ENCODE measurements at places on chromosomes 12 and 14.

DNA sequence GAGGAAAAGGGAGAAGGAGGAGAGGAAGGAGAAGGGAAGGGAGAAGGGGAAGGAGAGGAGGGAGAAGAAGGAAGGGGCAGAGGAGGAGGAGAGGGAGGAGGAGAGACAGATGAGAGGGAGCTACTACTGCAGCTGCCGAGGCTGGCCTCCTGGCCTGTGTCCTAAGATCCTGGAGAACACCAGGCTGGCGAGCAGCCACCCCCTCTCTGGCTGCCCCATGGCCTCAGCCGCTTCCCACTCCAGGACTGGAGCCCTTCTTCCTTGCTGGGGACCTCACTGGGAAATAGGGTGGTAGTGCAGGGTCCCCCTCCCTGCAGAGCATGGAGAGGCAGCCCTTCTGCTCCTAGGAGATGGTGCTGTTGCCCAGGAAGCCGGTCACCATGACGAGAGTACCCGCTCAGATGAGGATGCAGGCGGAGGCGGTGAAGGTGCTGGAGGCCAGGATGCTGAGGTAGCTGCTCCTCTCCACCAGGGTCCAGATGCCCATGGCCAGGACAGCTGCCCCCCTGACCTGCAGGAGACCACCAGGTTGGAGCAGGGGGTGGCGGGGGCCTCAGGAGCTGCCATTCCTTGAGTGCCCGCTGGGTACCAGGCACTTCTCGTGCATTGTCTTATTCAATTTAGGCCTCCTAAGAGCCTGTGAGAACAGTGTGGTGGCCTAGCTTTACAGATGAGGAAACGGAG lies 167.9 kb upstream of the PRMT8 start:
- DNase-seq = no peak

GRCh38 chr12:127115468-127116035 lies 1151.4 kb upstream of the TMEM132C start:
- no peak for DNase-seq

GRCh38 chr12:34392741-34393085 lies 370.4 kb downstream of the ALG10 start:
- DNase-seq = no peak

GRCh38 chr12:92289629-92290349 lies 144.1 kb upstream of the BTG1 start:
- DNase-seq = no peak

DNA sequence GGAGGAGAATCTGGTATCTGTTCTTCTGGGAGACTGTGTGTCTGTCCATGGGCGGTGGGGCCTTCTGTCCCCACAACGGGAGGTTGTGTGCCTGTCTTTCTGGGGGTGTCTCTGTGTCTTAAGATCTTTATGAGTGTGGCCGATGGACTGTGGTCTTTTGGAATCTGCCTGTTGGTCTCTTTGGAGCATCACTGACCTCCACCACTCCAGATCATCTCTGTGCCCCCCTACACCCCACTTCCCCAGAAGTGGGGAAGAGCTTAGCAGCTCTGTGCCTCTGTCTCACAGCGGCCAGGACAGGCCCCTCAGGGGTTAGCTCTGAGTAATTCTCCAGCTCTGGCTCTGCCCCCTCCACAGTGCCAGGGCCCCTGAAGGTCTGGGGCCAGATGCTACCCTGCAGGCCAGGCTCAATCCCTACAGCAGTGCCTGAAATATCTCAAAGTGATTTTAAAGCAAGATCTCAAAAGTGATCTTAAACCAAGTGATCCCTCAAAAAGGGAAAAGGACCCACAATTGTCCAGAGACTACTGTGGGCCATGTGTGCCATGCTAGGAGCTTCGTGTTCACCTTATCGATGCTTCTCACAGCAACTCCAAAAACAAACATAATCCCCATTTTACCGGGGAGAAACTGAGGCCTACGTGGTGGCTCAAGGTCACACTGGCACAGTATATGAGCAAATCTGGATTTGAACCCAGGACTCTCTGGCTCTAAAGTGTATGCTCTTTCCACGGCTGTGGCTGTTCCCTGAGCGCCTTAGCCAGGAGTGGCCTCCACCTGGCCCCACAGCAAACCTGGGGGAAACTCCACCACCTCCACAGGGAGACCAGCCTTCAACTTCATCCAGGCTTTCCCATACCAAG lies 26.0 kb upstream of the KRT78 start:
- no peak for DNase-seq

DNA sequence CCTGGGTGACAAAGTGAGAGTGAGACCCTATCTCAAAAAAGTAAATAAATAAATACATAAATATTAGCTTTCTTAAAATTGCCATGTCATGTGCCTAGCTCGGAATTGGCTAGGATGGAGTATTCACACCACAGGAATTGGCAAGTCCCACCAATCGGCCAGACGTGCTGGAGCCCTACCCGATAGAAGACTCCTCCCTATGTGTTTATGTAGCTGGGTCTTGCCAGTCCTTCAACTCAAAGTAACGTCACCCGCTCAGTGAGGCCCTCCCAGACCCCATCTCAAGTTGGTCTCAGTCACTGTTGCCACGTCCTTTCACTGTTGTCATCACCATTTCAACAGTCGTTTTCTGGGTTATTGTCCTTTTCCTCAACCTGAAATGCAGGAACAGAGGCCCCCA lies 20.2 kb downstream of the VRTN start:
- no peak for DNase-seq

- DNase-seq = no peak
Measured at GRCh38 chr12:32344047-32344446, 55.3 kb upstream of the FGD4 start.

DNA sequence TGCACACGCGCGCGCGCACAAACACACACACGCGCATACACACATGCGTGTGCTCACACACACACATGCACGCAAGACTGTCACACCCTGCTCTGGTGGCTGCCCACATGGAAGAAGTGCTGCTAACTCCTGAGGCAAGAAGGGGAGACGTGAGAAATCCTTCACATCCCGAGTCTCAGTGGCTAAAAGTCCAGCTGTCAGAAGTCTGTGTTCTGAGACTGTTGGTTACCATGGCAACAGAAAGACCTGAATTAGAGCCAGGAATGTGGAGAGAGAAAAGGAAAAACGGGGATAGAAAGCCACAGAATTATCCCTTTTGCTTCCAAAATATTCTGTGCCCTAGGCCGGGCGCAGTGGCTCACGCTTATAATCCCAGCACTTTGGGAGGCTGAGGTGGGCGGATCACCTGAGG lies 71.2 kb downstream of the PPFIBP1 start:
- no peak for DNase-seq

DNA sequence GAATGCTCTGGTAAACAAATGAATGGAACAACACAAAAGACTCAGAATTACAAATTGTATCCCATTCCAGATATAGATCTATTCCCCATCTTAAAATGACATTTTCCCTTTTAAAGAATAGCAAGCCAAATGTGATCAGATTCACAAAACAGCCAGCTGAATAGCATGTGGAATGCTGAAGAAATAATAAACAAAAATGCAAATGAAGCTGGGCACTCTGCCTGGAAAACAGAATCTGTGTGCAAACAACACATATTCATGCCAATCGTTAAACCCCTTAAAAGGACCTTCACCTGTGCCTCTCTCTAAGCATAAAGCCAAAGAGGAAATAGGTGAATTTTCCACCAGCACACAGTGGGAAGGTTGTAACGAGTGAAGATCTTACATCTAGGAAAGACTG lies 67.9 kb upstream of the PDZRN4 start:
- no peak for DNase-seq

DNA sequence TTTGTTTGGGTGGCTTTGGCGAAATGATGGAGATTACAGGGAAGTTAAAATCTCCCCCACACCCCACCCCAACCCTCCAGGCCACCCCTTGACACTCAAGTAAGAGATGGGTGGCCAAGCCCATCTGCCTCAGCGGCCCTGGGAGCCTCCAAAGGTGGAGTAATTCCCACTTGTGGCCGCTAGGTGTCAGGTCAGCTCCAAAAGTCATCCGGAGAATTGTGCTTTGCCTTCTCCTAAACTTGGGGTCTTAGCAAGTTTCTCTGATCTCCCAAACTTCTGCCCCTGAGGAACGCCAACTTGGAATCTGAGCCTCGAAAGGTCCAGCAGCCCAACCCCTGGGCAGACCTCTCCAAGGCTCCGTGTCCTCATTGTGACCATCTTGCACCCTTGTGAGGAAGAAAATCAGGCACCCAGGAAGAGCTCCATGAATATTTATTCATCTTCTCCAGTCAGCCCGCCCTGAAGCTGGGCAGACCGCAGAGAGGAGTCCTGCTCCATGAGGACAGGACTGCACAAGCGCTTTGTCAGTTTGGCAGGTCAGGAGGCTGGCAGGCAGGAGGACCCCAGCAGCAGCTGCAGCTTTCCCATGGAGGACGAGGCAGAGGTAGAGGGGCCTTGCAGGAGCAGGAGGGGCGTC lies 46.7 kb downstream of the LRRC74A start:
- DNase-seq = peak; percentile 43

GRCh38 chr12:69527506-69528272 lies 57.5 kb downstream of the FRS2 start:
- no peak for DNase-seq

GRCh38 chr12:91222746-91223145 lies 40.1 kb upstream of the DCN start:
- no peak for DNase-seq

- no peak for DNase-seq
Measured at GRCh38 chr14:90434370-90435020, 37.7 kb downstream of the CALM1 start.

GRCh38 chr12:104619305-104619704 lies 162.6 kb downstream of the CHST11 start:
- DNase-seq = no peak

GRCh38 chr12:62604871-62605270 lies 138.2 kb downstream of the MON2 start:
- no peak for DNase-seq

DNA sequence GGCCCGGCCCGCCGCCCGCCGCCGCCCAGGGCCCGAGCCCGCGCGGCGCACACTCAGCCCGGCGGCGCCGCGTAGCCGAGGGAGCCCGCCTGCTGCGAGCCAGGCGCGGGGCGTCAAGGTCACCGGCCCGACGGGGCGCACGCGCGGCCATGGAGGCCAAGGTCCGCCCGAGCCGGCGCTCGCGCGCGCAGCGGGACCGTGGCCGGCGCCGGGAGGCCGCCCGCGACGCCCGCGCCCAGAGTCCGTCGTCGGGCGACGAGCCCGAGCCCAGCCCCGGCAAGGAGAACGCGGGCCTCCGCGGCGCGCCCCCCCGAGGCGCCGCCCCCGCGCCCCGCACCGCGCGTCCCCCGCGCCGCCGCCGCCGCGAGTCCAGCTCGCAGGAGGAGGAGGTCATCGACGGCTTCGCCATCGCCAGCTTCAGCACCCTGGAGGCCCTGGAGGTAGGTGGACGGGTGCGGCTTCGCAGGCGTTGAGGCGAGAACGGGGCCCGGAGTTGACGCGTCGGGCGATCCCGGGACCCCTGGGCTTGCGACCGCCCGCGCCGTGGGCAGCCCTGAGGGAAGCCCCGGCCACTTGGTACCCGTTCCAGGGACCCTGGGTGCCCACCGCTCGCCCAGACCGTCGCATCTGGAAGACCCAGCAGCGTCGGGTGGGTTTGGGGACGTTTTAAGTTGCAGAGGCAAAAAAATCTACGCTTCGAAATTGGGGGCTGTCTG lies 629 bp downstream of the FBRSL1 start:
- DNase-seq = no peak

- DNase-seq = no peak
Measured at GRCh38 chr12:116495260-116495659, 63.9 kb upstream of the MAP1LC3B2 start.

GRCh38 chr12:120684523-120684932 lies 2.4 kb upstream of the MLEC start:
- DNase-seq = no peak

- DNase-seq = no peak
Measured at GRCh38 chr12:132062481-132062880, 81.6 kb downstream of the DDX51 start.

DNA sequence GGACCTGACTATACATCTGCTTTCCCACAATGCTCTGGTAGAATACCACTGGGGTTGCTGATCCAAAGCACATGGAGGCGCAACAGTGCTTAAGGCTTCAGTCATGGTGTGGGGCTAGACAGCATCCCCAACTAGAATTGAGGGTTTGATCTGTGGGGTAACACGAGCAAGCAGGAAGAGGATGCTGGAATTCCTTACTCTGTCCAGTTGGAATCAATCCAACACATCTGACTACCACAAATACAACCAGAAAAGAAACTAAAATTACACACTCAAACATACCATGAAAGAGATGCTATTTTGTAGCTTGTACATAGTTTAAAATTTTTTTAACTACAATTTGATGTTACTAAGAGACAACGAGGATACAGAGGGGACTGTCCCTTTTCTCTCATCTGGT lies 40.4 kb upstream of the GTF2A1 start:
- no peak for DNase-seq

GRCh38 chr14:24563505-24563904 lies 12.5 kb downstream of the CTSG start:
- no peak for DNase-seq

GRCh38 chr12:76544601-76545261 lies 14.8 kb downstream of the OSBPL8 start:
- DNase-seq = no peak

GRCh38 chr12:13499008-13499407 lies 302.5 kb downstream of the EMP1 start:
- DNase-seq = no peak
